ENCODE measurements at places on chromosomes 3 and 15.

DNA sequence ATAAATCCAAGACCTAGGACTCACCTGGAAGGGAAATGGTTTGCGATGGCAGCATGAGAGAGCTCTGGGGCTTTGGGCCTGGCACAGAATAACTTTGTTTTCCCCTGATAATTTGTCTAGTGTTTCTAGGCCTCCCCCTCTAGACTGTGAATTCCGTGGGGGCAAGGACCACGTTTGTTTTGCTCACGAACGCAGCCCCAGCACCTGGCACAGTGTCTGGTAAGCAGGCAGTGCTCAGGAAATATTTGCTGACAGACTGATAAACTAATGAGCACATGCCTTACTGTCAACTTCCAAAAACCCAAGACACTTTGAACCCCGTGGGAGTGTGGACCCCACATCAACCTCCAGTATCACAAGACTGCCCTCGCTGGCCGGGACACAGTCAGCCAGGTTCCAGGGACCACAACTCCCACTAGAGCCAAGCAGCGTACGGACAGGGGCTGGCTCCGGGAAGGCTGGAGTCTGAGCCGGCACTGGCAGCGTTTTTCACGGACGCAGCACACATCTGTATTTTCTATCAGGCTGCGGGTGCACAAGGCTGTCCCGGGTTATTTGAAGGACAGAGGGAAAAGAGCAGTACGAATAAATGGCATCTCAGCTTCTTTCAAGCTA lies 146.5 kb downstream of the XXYLT1 start:
- DNase-seq = no peak

GRCh38 chr3:124519591-124520194 lies 210.6 kb upstream of the UMPS start:
- DNase-seq = no peak

DNA sequence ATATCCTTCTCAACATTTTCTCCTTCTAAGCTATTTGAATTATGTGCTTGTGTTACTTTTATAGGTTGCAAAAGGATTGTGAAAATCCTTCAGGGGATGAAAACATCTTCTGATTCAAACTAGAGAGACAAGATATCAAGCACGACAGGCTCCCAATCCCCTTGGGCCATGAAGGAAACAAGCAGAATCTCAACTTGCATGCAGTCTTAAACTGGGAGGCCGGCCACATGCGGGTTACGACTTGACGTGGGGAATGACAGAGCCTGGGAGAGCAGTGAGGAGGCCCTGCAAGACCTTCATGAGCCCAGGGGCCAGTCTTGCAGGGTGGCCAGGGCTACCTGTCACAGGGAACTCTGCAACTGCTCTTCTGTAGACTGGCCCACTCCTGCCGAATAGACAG lies 94.4 kb downstream of the SCN11A start:
- no peak for DNase-seq

- DNase-seq = peak; percentile 3
These were observed 78.0 kb upstream of the SLC25A36 start for GRCh38 chr3:140863580-140864009.

- no peak for DNase-seq
These were observed 47.2 kb downstream of the SLC12A8 start for GRCh38 chr3:125165189-125165947.

GRCh38 chr15:71114066-71114680 lies 1.1 kb upstream of the THSD4 start:
- DNase-seq = no peak

DNA sequence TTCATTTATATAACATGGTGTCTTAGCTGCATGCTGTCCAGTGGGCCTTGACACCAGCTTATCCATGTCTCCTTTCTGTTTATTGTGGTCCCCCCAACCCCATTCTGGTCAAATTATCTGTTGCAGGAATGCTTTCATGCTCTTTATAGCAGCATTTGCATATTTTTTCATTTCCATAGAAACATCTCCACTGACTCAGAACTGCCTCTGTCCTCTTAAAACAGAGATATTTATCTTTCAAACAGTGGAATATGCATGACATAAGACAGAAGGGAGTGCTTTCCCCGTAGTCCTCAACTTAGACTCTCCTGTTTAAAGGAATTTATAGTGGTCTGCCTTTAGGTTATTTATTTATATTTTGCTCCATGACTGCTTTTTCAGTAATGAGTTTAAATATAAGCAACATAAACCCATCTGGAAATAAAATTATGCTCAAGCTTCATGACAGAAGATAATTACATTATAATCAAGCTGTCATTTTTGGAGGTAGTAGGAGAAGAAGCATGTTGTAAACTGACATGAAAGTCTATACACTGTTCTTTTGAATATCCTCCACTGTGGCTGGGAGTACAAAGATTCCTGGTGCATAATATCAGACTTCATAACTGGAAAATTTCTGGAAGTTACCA lies 179.5 kb upstream of the CD96 start:
- no peak for DNase-seq

DNA sequence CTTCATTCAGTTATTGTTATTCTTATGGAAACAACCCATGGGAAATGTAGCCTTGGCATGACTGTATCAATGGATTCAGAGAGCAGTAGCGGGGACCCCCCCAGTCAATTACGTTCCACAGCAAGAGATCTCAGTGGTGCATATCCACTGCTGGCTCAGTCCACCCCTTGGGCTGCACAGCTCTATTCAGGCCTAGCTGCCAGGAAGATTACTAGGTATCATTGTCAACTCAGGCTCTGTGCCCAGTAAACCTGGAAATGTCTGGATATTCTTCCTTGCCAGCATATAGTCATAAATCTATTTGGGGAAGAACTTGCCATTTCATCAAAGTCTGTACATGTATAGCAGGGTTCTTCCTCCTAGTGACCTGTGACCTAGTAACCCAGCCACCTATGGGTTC lies 128.1 kb upstream of the CCDC54 start:
- DNase-seq = no peak

DNA sequence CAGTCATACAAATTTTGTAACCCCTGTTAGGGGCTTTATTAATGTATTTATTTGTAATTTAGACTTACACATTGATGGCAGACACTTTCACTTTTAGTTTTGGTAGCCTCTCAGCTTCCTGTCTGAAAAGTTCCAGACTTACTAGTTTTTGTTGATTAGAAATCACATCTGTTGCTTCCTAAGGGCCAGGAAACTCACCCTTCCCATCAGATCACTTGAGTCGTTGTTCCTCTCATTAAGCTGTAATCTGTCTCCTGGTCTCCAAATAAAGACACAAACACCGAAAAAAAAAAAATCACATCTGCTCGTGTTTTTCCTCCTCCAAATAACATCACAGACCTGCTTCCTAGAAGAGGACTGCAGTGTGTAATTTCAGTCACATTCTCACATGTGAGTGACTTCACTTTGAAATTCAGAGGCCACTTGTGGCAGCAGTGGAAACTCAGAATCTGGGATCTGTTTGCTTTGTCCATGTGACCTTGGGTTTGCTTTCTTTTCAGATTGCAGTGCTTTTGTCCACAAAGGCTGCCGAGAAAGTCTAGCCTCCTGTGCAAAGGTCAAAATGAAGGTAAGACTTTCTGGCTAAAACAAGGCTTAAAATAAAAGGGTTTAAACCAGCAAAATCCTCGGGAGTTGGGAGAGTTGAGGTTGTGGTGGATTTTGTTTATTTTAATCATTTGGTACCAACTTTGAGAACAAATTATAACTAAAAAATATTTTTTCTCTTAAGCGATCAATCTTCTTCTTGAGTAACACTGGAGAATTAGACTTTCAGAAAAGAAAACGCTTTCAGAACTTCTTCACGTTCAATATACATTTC lies 87.0 kb downstream of the KLHL25 start:
- no peak for DNase-seq

GRCh38 chr3:29207427-29207826 lies 73.4 kb upstream of the RBMS3 start:
- DNase-seq = no peak

DNA sequence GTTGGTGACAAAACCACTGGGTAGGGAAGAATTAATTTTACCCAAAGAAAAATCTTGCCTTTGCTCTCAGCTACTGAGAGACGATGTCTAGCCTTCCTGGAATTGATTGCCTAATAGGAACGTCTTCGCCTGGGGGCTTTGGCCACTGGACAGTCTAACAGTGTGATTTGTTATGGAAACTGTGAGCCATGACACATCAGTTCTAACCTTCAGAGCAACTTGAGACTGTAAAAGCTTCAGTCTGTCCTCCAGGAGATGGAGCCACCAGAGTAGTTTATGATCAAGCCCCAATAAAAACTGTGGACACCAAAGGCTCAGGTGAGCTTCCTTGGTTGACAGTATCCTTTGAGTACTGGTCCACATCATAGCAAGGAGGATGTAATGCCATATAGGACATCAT lies 235.8 kb upstream of the TMCO5A start:
- DNase-seq = no peak

DNA sequence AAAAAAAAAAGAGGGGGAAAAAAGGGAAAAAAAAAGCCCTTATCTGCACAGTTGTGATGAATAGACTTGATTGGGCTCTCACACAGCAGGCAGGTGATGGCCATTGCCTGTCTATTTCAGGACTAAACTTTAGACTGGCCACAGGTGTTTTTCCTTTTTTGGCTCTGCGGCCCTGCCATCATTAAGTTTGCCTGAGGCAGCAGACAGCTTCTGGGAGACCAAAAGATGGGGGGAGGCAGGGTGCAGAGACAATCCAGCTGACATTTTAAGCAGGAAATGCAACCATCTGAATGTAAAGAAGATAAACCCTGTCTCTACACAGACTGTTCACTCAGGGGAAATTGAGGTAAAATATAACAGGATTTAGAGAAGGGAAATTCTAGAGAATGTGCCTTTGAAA lies 295.0 kb upstream of the KCNH8 start:
- DNase-seq = no peak

DNA sequence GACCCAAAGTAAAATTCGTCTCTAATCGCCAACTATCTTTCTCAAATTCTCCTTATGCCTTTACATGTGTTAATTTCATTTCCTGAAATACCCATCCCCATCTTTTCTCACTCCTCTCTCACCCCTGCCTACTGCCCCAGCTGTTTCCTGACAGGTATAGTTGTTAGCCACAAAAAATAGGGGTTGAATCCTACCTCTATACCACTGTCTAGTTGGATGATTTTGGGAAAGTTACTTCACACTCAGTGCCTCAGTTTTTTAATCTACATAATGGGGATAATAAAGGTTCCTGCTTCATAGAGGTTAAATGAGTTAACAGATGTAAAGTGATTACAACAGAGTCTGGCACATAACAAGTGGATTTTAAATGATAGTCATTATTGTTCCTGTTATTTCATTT lies 189.7 kb downstream of the TNIK start:
- no peak for DNase-seq

GRCh38 chr3:125120379-125121122 lies 64.8 kb upstream of the HEG1 start:
- no peak for DNase-seq

GRCh38 chr3:172536505-172536904 lies 13.3 kb upstream of the TNFSF10 start:
- no peak for DNase-seq

GRCh38 chr15:66713843-66714508 lies 11.9 kb downstream of the SMAD6 start:
- DNase-seq = no peak

DNA sequence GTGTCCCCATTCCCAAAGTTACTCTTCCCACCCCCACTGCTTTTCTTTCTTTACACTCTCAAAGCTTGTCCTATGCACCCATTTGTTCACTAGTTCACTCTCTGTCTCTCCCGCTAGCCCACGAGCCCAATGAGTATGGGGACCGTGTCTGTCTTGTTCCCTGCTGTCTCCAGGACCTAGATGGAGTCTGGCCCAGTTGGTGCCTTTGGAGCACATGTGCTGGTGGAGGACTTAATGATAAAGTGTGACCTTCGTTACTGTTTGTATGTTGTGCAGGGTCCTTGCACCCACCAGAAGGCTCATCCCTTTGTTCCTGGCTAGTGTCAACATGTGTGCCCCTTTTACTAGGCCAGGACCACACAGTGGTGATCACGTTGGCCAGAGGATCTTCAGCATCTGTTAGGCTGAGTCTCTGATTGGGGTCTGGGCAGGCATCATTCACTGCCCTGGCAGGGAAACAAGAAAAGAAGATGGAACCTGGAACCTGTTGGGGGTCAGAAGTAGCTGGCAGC lies 7.4 kb downstream of the CISH start:
- DNase-seq = no peak

- DNase-seq = no peak
These were observed 91.5 kb downstream of the ATG7 start for GRCh38 chr3:11363715-11364114.

DNA sequence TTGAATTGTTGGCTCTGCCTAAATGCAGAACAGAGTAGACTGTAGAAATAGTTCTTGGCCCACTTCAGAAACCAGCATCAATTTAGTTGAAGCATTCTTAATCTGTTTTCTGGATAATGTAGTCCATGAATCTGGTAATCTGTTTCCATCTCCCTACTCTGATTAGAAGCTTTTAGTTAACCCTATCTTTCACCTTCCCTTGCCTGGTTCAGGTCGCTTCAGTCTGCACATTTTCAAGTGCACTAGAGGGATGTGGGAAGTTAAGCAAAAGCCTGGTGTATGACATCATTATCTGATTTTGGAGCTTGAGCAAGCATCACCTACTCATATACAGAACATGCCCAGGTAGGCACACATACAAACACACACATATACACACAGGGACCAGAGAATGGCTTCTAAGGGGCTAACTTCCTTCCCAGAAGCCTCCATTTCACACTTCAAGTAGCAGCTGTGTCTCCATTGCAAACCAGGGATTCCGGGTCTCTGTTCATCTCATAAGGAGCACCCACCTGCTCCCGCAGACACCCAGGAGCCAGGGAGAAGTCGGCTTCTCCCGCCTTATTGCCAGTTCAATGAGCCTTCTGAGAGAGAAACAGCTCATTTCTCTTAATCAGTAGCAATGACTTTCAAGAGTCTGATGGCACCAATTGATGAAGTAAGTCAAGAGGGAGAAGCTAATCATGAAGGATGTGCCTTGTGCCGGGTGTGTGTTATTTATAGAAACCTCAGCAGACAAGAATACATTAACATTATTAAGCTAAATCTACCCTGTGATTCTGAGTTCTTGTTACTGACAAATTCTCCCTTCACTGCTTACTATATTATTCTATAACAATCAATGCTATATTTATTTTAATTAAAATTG lies 347.9 kb upstream of the STAC start:
- DNase-seq = no peak

DNA sequence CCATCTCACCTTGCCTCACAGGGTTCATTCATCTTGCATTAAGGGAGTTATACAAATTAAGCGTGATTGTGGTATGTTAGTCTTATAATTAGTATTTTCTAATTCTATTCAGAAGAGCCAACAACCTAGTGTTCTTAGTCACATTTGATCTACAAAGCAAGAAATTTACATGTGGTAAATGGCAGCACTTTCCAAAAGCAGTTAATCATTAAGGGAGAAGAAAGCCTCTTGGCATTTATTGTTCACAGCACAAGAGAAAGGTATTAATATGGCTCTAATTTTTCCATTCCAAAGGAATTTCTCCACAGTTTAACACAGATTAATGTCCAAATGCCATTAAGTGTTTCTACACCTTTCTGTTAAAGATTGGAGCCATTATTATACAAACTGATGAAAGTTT lies 1077.1 kb downstream of the ZPLD1 start:
- no peak for DNase-seq

GRCh38 chr3:106457281-106458180 lies 588.7 kb upstream of the CBLB start:
- DNase-seq = peak; percentile 8
